NCI-H1092 (cell line): ENCODE measurements at places on chromosomes 3 and 15.

- no peak for DNase-seq
Measured at GRCh38 chr3:3847994-3848922, 49.0 kb downstream of the LRRN1 start.

DNA sequence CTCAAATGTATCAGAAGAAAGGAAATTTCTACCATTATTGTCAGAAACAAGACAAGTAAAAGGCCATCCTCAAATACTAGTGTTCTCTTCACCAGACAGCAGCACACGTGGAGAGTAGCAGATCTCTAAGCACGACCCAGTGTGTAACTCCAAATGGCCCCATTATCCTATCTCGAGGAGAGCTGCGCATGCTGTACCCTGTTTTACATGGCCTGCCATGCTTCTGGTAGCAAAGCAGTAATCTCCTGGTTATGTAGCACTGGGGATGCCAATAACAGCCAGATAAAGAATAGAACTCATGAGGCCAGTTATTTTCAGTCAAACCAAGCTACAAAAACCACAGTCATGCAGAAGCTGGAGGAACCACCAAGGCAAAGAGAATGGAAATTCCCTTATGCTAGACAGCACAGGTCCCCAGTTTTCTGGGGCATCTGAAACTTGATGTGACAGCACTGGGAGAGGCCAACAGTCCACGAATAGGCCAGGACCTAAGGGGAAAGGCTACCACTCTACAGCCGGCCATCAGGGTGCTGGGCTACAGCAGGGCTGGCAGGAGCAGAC lies 73.0 kb downstream of the LIPC start:
- no peak for DNase-seq

DNA sequence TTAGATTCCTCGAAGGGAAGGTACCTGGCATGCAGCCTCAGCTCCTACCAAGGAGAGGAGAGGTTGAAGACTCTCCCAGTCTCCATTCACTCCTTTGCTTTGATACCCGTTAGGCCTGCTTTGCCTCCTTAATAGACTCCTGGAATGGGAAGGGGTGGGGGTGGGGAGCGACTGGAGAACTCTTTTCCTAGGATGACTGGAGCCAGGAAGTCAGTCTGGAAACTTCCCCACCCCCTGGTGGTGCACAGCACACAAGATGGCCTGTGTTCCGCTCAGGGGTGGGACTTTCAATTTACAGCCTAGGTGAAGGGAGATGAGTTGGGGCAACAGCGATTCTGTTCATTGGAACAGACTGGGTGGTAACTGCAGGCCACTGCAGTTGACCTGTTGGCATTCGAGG lies 21.4 kb upstream of the CELF6 start:
- DNase-seq = no peak

DNA sequence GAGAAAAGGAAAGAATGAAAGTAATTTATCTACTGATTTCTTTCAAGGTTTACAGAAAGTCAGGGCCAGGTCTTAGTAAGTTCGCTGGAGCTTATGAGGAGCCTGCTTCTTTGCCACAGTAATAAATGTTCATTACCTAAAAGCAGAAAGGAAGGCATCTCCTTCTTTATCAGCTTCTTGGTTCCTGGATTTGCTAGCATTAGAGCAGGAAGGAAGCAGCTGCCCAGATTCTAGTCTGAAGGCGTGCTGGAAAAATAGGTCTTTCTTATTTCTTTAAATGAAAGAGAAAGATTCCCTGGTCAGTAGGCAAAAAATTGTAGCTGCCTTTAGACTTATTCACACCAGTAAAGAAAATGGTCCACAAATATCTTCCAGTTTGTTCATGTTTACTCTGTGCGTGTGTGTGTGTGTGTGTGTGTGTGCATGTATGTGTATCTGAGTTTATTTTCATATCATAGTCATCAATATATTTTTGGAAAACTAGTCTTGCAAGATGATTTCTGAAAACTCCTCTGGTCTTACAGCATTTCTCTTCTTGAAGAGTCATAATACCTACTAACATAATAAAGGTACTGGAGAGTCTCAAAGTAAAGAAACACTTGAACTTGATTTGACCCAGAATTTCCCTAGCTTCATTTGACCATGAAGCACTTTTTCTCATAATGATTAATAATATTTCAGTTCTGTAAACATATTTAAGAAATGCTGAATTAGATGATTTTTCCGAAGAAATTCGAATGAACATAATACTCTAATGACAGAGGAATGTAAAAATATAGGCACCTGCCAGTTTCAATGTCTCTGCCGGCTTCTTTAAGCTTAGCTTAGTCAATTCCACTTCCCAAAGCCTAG lies 255.3 kb upstream of the ZPLD1 start:
- no peak for DNase-seq

- no peak for DNase-seq
Measured at GRCh38 chr3:23071758-23072157, 131.4 kb upstream of the UBE2E2 start.

DNA sequence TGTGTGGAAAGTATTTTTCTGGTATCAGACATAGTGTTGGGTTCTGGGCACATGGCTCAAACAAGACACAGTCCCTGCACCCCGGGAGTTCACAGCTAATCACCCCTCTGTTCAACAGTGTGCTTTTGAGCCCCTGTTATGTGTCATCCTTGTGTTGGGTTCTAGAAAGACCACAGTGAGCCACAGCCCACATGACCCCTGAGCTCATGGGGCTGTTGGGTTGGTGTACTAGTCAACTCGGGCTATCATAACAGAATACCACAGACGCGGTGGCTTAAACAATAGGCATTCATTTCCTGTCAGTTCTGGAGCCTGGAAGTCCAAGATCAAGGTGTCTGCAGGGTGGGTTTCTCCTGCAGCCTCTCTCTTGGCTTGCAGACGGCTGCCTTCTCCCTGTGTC lies 100.0 kb downstream of the DNAJB8 start:
- no peak for DNase-seq
